ENCODE measurements at places on chromosomes 3 and 15.

DNA sequence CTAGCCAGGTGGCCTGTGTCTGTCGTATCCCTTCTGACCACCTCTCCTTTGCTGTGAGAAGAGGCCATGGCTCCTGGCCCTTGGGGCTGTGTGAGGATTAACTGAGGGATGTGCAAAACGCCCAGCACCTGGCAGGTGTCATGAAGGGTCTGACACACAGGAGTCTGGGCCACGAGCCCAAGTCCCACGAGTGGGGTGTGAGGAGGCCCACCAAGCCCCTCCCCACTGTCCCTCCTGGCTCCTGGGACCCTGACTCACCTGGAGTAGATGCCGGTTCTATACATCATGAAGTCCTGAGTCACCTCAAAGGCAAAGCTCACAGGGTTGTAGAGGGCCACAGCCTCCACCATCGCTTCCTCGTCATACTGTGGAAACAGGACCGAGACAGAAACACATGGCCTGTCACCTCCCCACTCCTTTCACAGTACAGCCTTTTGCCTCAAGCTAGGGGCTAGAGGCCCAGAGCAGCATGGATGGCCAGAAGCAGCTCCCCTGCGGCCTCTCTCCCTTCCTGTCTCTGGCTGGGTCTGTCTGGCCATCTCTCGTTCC is 19.7 kb downstream of the CTSH start:
- no peak for DNase-seq

- no peak for DNase-seq
Measured at GRCh38 chr15:41011055-41011815, 58.0 kb downstream of the CHAC1 start.

GRCh38 chr15:62165104-62165792 is at the start of gene C2CD4B:
Gene C2CD4B, minus strand, starts transcription at chr15:62165285. Its CDS starts 301 bp downstream, at chr15:62164984.
- DNase-seq, result no peak

GRCh38 chr3:174755833-174756829 is 103.0 kb upstream of the NAALADL2 start:
- DNase-seq, result no peak

- no peak for DNase-seq
Measured at GRCh38 chr3:17915341-17915740, 172.9 kb upstream of the TBC1D5 start.

DNA sequence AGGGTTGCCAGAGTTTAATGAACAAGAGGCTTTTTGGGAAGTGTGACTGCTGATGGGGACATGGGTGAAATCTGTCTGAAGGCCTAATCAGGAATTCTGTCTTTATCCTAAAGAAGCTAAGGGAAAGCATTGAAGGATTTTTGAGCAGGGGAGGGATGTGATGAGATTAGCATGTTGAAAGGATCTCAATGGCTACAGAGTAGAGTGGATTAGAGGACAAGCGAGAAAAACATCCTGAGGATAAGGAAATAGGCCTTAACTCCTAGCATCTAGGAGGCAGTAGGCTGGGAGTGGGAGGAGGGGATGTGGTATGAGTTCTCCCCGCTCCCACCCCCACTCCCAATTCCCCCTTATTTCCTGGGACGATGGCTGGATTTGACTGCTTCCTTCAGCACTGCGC is 35.1 kb upstream of the SNTN start:
- no peak for DNase-seq

All from stimulated activated CD4-positive, alpha-beta T cell treated with anti-CD3 and anti-CD28 coated beads, TNF-alpha, amount 100 ng/mL, for 24 hours (primary cell).